Left forelimb (tissue), 1 donor: ENCODE measurements at places on chromosomes 3 and 15.

- DNase-seq: no peak
These were observed 132.6 kb upstream of the CTDSPL start for GRCh38 chr3:37729119-37729518.

- no peak for DNase-seq
These were observed 130.9 kb downstream of the DNAJB8 start for GRCh38 chr3:128335621-128336296.

GRCh38 chr3:171620825-171621434, 160.7 kb upstream of the TNIK start:
- DNase-seq: no peak

- no peak for DNase-seq
These were observed 3.1 kb upstream of the ACKR4 start for GRCh38 chr3:132593947-132594323.

- peak; percentile 95 for DNase-seq
These were observed at the start of gene DHX36 for GRCh38 chr3:154323891-154324738. TSS of gene DHX36 (minus strand) at chr3:154324487. CDS start at chr3:154324416, 71 bp downstream.

DNA sequence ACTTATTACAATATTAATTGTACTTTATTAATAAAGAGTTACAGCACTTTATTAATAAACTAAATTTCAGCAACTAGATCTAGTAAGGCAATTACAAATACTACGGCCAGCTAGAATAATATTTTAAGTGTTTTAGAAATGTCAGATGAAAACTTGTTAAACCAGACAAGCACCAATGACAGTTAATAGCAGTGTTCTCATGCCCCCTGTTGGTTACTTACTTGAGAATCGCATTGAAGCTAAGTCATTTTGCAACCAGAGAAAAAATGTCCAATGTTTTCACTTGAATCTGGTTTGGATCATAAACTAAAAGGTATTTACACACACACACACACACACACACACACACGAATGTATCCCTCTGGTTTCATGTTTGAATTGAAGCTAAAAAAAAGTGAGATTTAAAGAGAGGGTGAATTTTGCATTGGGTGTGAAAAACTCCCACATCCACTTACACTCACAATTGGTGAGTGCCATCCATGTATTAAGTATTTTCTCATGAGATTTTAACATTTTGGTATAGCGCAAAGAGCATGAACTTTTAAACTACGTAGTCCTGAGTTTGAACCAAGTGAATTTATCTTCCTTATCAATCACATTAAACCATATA, 347.7 kb downstream of the ZBBX start:
- DNase-seq: no peak

DNA sequence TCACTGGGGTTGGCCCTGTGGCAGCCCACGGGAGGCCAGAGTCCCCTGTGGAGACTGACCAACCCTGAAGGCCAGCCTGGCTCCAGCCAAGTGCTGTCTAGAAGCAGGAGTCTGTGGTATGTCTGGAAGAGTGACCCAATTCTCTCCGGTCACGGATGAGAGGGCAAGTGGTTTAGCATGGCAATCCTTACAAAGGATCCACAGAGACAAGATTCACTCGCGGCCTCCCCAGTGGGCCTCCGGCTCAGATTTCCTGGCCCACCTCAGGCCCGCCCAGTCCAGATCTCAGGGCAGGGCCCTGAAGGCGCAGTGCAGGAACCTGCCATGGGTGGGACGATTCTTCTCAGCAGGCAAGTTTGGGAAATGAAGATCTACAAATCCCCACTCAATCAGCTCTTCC, 5.0 kb upstream of the BCL2L10 start:
- DNase-seq: no peak

DNA sequence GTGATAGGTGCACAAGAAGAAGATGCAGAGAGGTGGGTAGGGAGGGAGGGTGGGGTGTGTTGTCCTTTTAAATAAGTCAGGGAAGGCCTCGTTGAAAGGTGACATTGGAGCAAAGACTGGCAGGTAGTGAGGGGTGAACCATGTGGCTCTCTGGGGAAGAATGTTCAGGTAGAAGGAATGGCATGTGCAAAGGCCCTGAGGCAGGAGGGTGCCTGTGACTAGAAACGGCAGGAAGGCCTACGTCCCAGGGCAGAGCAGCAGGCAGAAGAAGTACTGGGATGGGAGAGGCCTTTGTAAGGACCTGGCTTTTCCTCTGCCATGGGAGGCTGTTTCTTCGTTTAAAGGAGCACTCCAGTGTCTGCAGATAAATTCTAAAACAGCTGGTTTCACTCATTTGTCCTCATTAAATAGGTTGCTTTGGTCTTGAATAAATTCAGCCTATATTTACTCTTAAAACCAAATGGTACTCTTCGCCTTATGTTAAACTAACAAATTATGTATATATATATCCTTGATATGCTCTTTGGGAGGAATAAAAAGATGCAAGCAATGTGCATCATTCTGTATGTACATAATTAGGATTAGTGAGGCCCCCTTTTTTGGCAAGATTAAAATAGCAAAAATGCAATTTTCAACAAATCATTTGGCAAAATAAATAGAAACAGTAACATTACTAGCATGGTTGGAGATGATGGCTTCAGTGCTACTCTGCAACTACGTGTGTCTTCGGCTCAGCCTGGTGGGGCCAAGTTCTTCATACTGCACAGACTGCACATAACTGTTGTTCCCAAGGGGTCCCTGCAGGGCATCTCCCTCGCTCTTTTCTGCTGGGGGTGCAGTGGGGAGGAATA, 151.4 kb downstream of the KLF13 start:
- DNase-seq: peak; percentile 31

DNA sequence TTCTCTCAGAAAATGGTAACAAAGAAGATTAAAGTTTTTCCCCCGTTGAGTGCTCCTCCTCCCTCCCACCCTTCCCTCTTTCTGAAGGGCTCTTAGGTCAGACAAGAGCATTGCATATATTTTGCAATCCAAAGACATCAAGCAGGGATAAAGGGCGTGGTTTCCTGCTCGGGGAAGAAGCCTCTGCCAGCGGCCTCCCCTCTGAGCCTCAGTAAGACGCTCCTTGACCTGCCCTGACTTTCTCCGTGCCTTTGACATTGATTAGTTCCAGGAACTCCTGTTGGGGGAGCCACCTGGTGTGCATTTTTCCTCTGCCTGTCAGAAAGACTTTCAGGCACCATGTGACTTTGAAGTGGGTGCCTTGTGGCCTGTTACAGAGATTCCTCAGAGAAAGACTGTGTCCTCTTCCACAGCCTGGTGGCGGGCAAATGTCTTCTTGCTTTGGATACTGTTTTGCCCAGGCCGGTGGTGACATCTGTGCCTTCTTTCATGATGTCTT, 87.2 kb upstream of the TBL1XR1 start:
- no peak for DNase-seq

DNA sequence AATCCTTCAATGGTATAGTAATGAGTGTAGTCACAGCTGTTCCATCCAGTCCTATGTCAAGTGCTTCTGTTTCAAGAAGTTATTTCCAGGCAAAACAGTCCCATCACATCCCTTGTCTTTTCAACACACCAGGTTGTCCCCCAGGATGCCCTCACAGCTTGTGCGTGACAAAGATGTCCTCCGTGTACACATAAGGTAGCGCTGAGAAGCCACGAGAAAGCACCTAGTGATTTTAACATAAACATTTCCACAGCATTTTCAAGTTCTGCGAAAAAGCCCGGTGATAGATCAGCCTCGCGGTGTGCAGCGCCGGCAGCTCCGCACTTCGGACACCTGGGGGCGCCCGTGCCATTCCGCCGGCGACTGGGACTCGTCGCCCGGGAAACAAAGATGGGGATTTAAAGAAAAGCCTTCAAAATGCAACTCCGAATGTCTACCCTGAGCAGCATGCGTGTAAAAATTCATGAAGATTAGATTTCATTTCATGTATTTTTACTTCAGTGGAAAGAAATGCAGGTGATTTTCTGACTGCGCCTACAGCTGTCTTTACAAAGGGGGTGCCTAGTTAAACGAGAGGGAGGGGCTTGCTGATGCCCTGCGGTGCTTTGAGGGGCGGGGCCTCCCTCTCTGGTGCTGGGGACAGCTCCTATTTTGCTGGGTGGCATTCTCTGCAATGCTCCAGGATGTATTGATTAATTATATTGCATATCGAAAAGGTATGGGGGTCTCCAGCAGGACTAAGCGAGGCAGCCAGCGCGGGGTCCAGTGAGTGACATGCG, 49.9 kb downstream of the KY start:
- peak; percentile 84 for DNase-seq

DNA sequence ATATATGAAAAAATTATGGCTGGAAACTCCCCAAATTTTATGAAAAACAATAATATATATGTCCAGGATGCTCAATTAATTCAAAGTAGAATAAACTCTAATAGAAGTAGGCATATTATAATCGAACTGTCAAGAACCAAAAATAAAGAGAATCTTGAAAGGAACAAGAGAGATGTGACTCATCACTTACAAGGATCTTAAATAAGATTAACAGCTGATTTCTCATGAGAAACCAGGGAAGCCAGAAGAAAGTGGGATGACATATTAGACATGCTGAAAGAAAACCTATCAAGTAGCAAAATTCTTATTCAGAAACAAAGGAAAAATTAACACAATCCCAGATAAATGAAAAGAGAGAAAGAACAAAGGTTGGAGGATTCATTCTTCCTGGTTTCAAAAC, 66.8 kb downstream of the FAIM start:
- no peak for DNase-seq

GRCh38 chr3:79154865-79155264, 612.9 kb downstream of the ROBO1 start:
- DNase-seq: no peak

GRCh38 chr3:37985637-37986320, 4.8 kb upstream of the VILL start:
- peak; percentile 60 for DNase-seq

DNA sequence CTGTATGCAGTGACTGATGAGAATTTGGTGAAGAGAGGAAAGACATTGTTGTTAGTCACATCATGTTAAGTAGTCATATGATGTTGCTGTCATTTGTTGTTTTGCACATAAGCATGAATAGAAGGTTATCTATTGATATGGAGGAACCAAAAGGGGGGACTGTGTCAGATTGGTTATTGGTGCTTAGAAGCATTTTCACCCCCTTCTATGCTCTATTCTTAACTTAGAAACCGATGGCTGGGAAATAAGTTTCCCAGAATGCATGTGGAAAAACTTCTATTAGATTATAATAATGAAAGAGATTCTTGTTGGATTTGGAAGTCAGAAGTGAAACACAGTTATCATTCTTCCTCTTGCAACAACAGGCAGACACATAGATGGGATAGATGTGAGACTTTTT, 33.2 kb upstream of the CADM2 start:
- DNase-seq: no peak
